ENCODE measurements at places on chromosomes 5 and 9.
A peak's percentile ranks its signal among the peaks of the same experiment; 100 is the strongest.

DNA sequence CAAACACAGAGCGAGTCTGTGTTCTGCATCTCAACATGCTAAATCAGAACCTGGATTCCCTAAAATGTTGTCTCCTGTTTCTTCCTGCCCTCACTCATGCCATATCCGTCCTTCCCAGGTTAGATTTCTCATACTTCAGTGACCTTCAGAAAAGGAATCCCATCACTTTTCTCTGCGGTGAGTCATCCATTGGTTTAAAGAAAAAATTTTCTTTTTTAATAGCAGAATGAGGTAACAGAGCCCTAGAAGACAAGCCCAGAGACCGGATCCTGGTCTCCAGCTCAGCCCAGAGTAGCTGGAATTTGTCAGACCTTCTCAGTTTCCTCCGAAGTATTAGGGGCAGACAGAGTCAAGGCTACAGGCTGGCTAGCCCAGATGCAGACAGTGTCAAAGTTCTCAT, 143.2 kb upstream of the DMRT1 start:
- no peak for DNase-seq

- DNase-seq, result no peak
These were observed 621 bp upstream of the GCNT4 start for GRCh38 chr5:75053054-75053303.

DNA sequence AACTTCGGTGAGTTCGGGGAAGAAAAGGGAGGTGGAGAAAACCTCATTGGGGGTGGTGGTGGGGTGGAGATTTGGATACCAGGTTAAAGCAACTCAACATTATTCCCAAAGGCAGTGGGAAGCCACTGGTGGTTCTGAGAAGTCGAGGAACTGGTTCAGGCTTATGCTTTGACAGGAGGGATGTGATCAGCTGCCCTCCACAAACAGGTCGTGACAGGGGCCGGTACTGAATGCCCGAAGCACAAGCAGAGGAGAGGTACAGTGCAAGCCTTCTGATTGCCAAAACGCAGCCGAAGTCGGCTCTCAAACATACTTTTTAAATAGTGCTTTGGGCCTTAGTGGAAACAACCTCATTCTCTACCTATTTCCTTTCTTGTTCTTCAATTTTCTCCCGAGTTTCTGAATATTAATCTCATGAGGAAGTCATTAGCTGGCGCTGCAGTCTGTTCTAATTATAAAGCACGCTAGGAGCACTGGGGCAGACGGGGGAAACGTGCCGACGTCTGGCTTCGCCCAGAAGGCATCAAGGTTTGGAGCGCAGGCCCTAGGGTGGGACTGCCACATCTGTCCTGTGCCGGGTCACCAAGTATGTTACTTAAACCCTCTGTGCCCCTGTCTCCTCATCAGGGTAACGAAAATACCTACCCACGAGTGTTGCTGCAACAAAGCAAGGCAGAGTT, 27.3 kb downstream of the SHB start:
- DNase-seq, result no peak

GRCh38 chr9:3244963-3245653, 280.7 kb downstream of the RFX3 start:
- no peak for DNase-seq

GRCh38 chr5:111774525-111774924, 17.5 kb upstream of the NREP start:
- no peak for DNase-seq

DNA sequence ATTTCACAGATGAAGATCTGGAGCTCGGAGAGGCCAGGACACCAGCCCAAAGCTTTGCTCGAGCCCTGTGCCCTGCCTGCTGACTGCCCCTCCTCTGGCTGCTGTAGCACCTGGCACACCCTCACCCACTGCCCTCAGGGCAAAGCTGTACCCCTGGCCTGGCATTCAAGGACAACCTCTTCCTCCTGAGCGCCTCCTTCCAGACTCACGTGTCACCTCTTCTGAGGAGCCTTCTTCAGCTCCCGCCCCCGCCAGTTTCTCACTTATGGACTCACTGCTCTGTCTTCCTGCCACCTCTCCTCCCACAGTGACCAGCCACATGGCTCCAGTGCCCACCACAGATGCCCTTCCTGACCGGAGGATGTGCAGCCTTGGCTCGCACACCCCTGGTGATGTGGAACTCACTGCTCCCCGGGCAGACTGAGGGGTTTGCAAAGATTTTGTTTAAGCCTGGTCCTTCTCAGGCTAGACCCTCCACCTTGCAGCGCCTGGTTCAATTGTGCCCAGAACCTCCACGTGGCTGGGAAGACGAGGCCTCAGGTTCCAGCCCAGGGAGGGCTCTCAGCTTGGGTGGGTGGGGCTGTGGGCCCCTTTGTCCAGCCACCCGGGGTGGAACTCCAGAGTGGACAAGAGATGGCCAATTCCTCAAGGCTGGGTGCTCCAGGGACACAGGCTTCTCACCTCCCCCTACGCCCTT, 46.6 kb upstream of the PHYKPL start:
- DNase-seq, result no peak

DNA sequence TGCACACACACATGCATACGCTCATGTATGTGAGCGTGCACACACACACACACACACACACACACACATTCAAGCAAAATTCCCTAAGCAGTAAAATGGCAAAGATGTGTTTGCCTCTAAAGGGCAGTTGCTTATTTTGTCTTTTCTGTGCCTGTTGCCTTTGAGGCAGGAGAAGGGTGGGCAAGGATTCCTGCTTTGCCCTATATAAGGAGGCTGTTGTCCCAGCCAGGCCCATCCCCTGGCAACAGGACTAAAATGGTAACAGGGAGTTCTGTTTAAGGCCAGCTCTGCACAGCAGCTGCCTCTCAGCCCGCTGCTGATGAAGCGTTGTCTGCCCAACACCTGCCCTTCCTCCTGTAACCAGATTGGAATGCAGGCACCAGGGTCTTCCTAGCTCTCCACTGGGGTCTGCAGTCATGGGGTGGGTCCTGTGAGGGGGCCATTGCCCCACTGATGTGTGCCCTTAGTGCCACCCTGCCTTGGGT, 64.4 kb downstream of the PPARGC1B start:
- no peak for DNase-seq

GRCh38 chr5:145829708-145830361, 5.3 kb downstream of the PRELID2 start:
- DNase-seq, result no peak

- no peak for DNase-seq
These were observed 59.7 kb downstream of the CDH12 start for GRCh38 chr5:22793463-22793862.

DNA sequence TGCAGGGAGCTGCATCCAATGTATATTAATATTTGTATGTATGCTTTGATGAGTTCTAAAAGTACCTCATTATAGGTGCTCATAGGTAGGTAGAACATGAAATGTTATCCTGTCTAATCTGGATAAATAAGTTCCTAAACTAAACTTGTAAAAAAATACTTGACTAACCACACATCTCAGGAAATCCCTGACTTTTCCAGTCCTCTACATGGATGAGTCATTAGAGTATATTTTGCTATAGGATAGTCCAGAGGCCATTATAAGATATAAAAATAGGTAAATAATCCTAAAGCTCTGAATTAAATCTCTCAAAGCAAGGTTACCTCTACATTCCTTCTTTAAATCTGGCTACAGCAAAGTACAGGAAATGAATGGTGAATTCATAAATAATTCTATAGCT, 404.3 kb downstream of the RAB3C start:
- DNase-seq, result no peak

DNA sequence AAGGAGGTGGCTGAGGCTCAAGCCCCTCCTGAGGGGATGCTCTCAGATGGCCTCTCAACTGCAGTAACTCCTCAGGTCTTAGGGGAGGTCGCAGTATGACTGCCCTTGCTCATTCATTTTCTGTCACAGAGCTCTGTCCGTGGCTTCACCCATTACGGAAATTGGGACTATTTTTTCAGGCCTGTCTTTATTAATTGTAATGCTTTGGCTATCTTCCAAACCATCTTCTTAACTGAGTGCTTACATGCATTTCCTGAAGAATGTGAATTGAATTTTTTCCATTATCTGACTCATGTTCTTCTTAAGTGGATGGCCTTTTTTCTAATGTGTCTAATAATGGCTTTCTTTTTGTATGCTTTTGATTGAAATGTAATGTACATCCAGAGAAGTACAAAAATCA, 36.4 kb upstream of the SV2C start:
- no peak for DNase-seq

DNA sequence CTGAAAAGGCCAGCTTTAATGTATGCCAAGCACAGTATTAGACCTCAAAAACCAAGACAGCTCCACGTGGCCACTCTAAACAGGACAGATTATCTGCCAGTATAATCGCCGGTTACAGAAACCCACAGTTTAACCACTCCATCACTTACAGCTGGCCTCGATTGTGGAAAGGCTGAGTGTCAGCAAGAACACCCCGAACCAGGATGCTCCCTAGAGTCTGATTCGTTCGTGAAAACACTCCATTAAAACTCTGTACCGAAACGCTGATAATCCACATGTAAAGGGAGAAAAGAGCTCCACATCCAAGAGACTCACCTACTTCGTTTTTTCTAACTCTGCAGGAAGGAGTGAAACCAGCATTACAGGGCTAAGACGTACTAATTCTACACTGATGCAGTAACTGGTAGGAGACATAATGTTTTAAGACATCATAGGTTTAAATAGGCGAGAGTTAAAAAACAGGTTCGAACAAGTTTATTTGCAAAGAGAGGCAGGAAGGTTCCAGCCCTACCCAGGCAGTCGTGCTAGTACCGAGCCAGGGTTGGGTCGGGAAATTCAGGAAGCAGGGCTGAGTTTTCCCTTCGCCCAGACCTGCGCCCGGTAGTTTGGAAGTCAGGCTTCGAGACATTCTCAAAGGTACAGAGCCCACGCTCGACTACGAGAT, 949 bp downstream of the SERINC5 start:
- DNase-seq, result peak; percentile 54

GRCh38 chr9:104553261-104553660, 15.7 kb upstream of the OR13C8 start:
- no peak for DNase-seq

- DNase-seq, result no peak
These were observed 71.8 kb upstream of the ADAMTS2 start for GRCh38 chr5:179417016-179417415.

DNA sequence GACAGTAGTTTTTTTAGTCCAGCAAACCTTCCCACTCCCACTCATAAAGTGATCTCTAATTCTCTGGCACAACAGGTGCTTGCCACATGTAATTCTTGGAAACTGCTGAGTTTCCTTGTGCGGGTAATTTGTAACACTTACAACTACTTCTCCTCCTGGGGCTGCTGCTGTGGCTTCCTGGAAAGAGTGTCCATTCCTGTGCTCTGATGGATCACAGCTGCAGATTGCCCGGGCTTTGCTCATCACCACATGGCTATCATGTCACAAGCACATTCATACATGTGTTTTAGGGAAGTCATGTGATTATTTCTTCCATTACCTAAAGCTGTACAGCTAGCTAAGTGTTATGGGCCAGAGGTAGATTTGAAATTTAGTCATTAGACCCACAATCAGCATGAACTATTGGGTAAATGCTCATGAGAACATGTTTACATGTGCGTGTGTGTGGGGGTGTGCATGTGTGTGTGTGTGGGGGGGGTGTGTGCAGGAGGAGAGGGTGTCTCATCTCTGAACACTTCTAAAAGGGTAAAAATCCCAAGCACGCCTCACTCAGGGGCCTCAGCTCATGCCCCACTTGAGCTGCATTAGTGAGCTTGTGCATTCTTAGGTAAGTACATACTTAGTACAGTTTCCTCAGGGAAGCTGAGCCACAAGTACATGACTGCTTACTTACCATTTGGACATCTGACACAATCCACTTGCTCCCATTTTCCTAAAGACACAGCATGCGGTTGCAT, 118.1 kb upstream of the CCDC112 start:
- DNase-seq, result no peak

DNA sequence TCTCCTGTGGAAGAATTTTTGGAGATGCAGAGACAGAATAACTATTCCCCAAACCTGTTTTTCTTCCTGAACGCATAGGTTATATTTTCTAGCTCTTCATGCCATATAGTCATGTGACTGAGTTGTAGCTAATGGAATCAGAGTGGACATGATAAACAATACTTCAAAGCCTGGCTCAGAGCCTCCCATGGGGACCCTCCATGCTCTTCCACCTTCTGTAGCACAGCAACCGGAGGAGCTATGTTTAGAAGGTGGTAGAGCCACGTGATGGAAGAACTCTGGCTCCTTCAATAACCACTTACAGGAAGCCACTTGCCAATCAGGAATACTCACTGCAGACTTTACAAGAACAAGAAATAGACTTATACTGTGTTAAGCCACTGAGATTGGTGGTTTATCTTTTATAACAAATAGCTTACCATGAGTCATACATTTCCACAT, 39.2 kb downstream of the NADK2 start:
- no peak for DNase-seq

All from CD4-positive, alpha-beta T cell treated with Interleukin-17A for 1 hour (primary cell).